ENCODE measurements at places on chromosomes 16 and 17.

GRCh38 chr17:29369831-29370735, 20.1 kb upstream of the TAOK1 start:
- DNase-seq: peak; percentile 70

DNA sequence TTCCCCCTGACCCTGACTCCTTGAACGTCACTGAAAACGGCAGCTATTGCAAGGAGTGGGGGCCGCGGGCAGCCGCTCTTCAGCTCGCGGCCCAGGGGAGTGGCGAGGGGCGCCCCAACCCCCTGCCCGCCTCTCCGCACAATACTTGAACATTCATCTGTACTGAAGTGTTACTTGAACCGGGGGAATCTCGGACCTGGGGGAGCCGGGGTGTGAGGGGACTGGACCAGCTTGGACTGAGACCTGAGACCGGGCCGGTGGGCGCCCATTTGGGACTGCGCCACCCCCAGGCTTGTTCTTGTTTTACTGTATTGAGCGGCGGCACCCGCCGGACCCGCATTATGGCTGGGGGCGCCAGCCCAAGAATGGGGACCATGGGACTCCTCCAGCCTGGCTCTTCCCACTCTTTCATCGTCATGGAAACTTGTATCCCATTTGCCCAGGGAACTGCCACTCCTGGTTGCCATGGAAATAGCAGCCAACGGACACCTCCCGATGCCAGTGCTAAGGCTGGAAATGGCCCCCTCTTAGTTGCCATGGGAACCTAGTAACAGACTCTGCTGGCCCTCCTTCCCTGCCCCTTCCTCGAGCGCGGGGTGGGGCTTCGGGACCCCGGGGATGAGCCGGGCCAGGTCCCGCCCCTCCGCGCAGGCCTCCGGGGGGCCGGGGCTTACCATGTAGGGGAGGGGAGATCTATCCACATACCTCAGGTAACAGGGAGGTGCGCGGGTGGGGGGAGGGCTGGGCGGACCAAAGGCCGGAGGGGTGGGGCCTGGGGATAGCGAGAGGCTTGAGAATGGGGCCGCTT, 805 bp upstream of the ORAI3 start:
- peak; percentile 97 for DNase-seq

GRCh38 chr16:26316683-26317464, 625.1 kb downstream of the HS3ST4 start:
- DNase-seq: no peak

DNA sequence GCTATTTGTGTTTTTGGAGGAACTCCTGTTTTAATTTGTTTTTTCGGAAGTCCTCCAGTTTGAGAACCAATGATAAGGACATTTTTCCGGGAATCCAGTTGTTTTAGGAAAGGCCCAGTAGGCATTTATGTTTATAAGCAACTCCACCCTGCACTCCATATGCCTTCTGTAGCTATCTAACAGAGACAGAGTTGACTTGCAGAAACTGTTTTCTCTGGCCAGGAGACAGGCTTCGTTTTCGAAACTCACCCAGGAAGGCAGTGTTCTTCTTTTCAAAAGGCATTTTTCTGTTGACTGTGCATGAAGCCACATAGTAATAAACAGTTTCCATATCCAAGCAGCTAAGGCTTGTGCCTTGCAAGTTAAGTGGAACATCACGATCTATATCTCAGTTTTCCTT, 587.1 kb downstream of the WWOX start:
- no peak for DNase-seq

- no peak for DNase-seq
Measured at GRCh38 chr16:85835227-85835751, 35.8 kb downstream of the COX4I1 start.

DNA sequence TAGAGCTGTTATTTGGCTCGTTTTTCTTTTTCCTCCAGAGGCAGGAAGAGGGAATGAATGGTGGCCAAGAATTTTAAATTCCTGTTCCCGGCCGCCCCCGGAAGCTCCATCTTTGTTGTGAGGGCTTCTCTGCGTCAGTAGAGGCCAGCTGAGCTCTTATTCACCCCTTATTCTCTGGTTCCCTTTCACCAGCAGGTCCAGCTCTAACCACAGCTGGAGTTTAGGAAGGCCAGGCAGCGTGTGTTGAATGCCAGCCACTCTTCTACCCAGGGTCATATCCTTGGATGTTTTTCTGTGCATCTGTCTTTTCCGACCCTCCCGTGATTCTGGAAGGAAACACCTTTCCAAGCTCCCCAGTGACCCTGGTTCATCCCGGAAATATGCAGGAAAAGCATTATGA, 570.5 kb downstream of the WWOX start:
- peak; percentile 73 for DNase-seq

DNA sequence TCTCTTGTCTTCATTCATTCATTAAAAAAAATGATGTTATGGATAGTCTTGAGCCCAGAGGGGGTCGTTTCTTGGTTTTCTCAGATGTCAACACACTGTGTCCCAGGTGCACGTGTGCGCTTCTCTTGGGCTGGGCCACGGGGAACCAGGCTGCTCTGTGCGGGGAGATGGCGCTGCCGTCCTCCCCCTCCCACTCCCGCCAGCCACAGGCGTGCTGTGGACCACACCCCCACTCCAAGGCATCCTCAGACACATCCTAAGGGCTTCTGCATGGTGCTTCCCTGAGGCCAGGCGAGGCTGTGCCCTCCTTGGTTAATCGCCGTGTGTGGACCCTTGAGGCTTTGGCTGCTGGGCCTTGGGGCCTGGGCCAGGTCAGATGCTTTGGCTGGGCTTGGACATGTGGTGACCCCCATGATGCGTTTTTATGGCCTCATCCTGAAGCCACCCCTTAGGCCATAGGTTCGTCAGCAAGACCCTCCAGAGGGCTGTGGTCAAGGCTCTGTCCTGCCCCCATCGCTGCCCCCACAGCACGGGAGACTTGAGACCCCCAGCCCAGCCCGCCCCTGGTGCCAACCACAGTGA, 245.7 kb upstream of the CIBAR2 start:
- no peak for DNase-seq

- DNase-seq: no peak
Measured at GRCh38 chr17:83194186-83194561, 114.8 kb downstream of the METRNL start.

GRCh38 chr17:12918142-12918541, 99.7 kb downstream of the ELAC2 start:
- DNase-seq: no peak

GRCh38 chr16:86256995-86257394, 253.3 kb upstream of the FOXF1 start:
- DNase-seq: no peak

DNA sequence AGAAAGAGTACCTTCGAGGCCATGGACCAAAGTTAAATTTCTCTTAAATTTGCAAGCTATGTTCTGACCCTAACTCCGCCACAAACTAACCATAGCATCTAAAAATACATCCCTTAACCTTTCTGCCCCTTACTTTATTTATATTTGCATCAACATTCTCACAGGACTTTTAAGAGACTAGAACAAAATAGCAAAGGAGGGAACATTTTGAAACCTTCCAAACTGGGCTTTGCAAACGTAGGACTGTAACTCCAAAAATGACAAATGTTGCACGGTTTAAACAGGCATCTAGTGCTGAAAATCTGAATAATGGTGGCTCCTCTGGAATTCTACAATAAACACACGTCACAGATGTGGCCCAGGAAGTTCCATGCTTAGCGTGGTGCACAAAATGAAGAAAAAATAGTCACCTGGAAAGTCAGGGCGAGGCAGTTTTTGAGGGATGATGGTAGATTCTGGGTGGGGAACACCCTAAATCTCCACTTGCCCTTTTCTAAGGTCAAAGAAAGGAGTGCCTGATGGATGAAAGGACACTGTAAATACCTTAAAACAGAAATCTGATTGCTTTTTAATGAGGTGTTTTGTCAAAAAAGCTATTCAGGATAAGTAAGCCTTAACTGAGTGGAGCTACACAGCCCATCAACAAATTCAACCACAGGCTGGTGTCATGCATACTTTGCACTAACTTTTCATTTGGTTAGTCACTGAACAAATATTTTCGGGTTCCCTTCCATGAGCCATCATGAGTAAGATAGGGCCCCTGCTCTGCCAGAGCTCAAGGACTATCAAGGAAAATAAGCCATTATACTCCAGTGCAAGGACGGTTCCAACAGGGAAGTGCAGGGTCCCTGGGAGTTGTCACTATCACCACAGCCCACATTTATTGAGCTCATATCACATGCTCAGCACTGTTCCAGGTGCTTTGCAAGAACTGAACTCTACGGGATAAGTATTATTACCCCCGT, 21.2 kb downstream of the ARHGAP17 start:
- DNase-seq: peak; percentile 96

DNA sequence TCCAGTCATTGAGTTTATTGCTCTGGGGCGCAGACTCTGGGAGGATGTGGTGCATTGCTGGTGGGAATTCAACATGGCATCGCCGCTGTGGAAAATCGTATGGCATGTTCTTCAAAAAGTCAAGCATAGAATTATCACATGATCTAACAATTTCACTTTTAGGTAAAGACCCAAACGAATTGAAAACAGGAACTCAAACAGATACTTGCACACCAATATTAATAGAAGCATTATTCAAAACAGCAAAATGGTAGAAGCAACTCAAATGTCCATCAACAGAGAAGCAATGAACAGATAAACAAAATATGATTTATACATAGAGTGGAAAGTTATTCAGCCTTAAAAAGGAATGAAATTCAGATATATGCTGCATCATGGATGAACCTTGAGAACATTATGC, 15.9 kb downstream of the PIK3R6 start:
- DNase-seq: no peak

- DNase-seq: no peak
Measured at GRCh38 chr17:7248796-7249195, 2.7 kb downstream of the CTDNEP1 start.

DNA sequence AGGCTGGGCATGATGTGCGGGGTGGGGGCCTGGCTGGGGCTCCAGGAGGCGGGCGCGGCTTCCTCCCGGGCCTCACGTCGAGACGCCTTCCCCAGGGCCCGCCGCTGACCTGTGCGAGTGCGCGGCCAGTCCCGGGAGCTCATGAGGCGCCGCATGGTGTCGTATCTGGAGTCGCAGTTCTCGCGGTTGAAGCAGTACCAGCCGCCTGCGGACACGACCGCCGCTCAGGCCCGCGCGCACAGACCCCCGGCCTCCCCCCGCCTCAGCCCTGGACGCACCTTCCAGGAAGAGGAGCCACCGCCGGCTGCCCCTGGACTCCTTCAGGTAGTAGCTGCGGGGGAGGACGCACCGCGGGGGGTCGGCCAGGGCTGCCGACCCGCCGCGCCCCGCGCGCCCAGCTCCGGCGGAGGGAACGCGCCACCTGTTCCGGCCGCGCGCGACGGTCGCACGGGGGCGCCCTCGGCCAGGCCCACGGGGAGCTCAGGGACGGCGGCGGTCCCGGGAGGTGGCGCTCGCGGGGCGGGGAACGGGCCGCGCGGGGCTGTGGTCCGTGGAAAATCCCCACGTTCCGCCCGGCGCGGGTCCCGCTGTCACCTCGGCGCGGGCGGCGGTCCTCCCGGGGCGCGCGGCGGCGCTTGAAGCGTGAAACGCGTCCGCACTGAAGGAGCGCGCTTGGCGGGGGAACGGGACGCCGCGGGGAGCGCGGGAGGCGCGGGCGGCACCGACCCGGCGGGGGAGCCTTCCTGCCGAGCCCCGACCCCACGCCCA, 1.4 kb downstream of the NOTUM start:
- DNase-seq: no peak
